ENCODE measurements at places on chromosomes 5 and 9. TPM values are rescaled to one million over a fixed set of nuclear protein-coding genes. Genes with fewer than 3 reads are reported as not detected.

Gene SLC34A3
- 0.09 TPM for total RNA-seq

Gene AKNA
- total RNA-seq: 16.0 TPM

Gene MAMDC2
- 135 TPM for total RNA-seq

Gene CD14
- total RNA-seq: 0.34 TPM

Gene FIBCD1
- 0.66 TPM for total RNA-seq

Gene GALNT12
- total RNA-seq: 1.7 TPM

Gene IPO11
- total RNA-seq: 24.9 TPM

Gene CCL27
- not detected for total RNA-seq

Gene TRIM36
- total RNA-seq: 4.4 TPM

Gene SARDH
- 3.7 TPM for total RNA-seq

Gene WWC1
- total RNA-seq: 48.6 TPM

Gene TAF11L10
- not detected for total RNA-seq

Gene SMIM33
- not detected for total RNA-seq
